ENCODE measurements at places on chromosomes 13 and 19.

- DNase-seq: peak; percentile 37
Observed at GRCh38 chr19:13827656-13828055, 32.4 kb downstream of the ZSWIM4 start.

GRCh38 chr13:93180356-93180969, 46.1 kb upstream of the GPC6 start:
- peak; percentile 28 for DNase-seq

DNA sequence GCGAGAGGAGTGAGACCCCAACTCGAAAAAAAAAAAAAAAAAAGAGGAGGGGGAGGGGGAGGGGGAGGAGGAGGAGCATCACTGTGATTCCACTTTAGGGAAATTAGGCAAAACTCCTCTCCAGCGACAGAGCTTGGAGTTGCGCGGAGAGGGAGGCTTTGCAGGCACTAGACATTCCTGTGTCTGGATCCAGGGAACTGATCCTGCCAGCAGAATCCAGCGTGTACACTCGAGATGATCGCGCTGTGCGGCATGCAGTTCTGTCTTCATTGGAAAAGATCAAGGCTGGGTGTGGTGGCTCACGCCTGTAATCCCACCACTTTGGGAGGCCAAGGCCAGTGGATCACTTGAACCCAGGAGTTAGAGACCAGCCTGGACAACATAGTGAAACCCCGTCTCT, 29.6 kb upstream of the KLF2 start:
- peak; percentile 27 for DNase-seq

GRCh38 chr19:12873891-12874745, 7.1 kb downstream of the DNASE2 start:
- no peak for DNase-seq

DNA sequence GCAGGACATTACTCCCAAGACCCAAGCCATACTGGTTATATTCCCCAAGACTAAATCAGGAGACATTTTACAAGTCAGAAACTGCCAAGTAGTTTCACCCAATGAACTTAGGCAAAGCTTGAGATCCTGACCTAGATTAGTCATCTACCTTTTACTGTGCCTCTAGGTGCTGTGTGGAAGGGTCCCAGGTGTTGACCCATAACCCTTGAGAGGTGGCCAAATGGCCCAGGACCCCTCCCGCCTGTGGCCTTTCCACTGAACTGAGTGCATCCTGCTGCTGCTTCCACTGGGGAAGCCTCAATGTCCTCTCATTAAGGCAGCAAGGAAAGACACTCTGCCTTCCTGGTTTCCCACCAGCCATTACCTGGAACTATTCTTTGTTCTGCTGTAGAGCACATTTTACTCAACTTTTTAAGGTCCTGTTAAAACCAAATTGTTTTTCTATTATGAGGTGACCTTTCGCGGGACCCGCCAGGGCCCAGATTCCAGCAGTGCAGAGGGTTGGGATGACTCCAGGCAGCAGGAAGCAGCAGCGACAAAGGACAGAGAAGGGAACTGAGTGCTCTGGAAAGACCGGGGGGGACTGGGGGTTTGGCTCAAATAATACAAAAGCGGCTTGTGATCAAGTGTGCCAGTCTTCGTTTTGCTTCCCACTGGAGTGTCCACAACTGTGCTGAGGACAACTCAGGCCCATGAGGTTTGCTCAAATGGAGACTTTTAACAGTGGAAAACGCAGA, 27.1 kb downstream of the ANKRD10 start:
- no peak for DNase-seq

GRCh38 chr13:111216166-111216960, 101.3 kb downstream of the ARHGEF7 start:
- DNase-seq: peak; percentile 33

DNA sequence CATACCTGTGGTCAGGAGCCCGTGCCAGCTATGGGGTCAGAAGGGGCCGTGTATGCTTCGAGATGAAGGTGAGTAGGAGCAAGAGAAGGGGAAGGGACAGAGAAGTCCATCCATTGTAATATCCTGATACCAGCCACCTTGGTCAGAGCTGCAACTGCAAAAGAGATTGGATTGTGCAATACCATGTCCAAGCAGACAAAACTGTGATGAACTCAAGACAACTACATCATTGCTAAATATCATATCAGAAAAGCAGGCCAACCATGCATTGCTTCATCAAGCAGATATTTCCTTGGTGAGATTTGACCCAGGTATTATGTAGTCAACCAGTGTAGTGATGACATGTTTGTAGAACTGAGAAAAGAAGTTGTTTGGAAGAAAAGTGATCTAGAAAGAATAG, 12.1 kb downstream of the HNRNPUL1 start:
- peak; percentile 20 for DNase-seq

DNA sequence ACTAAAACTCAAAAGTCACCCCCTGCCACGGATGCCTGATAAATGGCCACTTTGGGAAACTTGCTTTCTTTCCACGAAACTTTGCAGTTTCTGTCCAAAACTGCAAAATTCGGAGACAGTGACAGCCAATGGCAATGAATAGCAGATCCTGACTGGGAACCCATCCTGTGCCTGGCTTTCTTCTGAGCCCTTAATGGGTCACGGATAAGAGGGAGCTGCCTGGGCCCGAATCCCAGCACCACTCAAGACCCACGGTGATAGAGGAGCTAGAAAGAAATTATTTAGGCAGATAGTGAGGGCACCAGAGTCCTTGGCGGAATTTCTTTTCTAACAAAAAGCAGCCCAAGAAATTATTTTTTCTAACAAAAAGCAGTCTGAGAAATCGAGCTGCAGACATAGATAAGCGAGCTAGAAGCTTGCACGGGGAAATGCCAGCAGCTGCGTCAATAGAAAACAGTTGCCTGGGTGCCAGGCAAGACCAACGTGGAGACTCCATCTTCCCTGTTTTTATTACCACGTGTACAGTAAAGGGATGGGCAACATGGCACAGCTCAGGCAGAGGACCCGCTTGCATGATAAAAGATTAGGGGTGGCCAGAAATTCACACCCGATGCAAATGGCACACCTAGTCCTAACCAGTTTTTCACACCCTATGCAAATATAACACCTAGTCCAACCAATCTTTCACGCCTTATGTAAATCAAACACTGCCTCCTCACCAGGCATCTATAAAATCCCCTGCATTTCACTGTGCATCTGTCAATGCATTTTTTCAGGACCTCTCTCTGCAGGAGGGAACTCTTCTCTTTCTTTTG, 7.1 kb upstream of the HSH2D start:
- DNase-seq: no peak

DNA sequence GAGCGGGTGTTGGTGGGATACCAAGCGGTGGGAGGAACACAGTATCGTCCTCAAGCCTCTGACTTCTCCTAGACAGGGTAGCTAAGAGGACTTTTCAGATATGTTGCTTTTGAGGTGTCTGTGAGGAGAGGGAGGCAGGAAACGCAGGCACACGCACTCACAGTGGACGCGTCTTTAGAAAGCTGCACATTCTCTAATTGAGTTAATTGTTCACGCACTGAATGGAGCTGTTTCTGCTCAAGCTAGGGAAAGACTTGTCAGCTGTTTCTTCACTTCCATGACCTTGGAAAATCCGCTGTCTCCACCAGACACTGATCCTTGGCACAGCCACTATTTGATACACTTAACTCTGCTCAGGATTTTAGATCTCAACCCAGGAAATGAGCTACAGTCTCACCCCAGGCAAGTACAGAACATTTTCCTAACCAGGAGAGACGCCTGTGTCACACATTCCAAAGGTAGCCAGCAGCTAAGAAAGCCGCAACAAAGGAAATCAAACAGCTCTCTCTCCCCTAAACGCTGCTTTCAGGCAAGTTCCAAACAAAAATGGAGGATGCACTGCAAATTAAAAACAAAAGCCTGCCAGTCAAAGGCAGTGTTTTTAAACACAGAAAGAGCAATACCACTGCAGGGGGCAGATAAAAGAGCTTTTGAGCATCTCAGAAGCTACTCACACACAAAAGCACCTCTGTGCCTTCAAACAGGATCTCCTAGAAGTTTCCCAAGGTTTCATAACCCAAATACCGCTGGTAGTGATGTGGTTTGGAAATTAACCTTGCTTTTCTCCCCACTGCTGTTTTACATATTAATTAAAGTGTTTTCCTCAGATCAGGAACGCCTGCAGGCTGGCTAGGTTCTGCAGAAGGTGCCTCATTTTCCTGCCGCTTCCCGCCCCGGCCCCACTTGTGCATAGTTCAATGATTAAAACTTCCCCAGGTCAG, 57.3 kb downstream of the IRS2 start:
- peak; percentile 14 for DNase-seq

DNA sequence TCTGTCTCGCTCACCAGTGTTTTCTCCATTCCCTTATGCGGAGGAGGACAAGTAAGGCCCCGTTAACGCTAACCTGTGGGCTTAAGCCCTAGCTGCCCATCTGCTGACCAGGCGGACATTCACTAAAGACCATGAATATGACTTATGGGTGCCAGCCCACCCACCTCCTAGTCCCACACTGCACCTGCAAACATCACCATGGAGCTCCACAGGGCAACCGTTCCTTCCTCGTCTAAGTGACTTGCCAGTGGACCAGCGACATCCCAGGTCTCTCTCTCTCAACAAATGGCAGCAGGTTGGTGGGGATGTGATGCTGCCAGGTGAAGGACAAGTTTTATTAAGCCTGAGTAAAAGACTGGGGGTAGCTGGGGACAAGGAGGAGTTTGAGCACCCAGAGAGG, 55.2 kb downstream of the CCDC70 start:
- no peak for DNase-seq

GRCh38 chr19:58382997-58383603, 2.3 kb upstream of the ZNF837 start:
- no peak for DNase-seq

DNA sequence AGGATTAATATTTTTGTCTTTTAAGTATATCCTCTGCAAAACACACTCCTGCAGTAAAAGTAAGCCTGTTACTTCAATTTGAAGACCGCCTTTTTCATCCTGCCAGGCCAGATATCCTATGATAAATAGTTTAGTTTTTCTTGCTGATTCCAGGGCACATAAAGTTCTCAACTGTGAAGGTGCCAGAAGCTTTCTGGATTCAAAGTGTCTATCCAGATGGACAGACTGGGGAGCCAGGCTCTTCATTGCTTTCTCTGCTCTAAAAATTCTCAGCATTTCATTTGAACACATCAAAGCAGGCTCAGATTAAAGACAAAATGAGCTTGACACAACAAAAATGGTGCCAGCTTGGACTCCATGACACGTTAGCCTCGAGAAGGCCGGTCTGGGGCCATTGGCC, 53.6 kb upstream of the UBL3 start:
- no peak for DNase-seq

GRCh38 chr13:34308725-34309124, 490.8 kb downstream of the RFC3 start:
- DNase-seq: peak; percentile 38

DNA sequence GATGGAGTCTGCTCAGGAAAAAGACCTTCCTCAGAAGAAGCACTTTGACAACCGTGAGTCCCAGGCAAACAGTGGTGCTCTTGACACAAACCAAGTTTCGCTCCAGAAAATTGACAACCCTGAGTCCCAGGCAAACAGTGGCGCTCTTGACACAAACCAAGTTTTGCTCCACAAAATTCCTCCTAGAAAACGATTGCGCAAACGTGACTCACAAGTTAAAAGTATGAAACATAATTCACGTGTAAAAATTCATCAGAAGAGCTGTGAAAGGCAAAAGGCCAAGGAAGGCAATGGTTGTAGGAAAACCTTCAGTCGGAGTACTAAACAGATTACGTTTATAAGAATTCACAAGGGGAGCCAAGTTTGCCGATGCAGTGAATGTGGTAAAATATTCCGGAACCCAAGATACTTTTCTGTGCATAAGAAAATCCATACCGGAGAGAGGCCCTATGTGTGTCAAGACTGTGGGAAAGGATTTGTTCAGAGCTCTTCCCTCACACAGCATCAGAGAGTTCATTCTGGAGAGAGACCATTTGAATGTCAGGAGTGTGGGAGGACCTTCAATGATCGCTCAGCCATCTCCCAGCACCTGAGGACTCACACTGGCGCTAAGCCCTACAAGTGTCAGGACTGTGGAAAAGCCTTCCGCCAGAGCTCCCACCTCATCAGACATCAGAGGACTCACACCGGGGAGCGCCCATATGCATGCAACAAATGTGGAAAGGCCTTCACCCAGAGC, 16.2 kb upstream of the ZNF544 start:
- peak; percentile 10 for DNase-seq

GRCh38 chr13:83829810-83830209, 52.5 kb downstream of the SLITRK1 start:
- no peak for DNase-seq

- DNase-seq: peak; percentile 75
Observed at GRCh38 chr19:3098515-3099346, 4.6 kb downstream of the GNA11 start.

- no peak for DNase-seq
Observed at GRCh38 chr13:101775267-101775666, 322.8 kb downstream of the ITGBL1 start.

DNA sequence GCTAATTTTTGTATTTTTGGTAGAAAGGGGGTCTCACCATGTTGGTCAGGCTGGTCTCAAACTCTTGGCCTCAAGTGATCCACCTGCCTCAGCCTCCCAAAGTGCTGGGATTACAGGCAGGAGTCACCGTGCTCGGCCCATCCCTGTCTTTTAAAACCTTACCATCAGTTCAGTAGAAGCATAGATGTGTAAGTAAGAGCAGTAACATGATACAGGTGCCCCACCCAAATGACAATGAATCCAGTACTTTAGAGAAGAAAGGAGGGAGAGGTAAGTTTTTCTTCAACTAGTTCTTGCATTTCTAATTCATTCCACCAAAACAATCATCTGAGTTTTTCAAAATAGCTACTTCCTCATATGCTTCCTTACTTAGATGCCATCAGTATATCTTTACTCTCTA, 21.9 kb downstream of the SPRY2 start:
- no peak for DNase-seq

GRCh38 chr13:99055735-99056134, 77.9 kb upstream of the DOCK9 start:
- no peak for DNase-seq

- DNase-seq: no peak
Observed at GRCh38 chr19:38093587-38093986, 130.4 kb downstream of the DPF1 start.

- DNase-seq: peak; percentile 70
Observed at GRCh38 chr13:75481176-75482069, 546 bp downstream of the TBC1D4 start.

DNA sequence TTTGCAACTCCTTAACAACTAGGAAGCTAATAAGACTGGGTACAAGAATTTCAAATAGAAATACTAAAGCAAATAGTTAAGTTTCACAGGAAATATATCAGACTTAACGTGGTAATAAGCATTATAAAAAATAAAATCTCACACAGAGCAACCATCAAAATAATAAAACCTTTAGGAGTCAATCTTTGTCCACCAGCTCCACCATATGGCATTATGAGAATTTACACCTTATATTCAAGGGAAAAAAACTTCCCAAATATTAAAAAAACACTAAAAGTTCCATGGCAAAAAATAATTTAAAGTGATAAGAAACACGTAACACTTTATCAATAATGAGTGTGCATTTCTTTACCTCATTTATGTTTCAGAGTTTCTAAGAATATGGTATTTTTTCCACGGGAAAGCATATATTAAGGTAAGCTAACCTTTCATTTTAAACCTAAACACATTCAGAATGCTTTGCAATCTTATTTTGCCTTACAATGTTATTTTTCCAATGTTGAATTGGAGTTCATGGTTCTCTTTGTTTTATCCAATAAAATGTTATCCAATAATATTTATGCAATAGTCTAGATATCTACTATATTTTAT, 423.2 kb upstream of the SGCG start:
- DNase-seq: peak; percentile 41

GRCh38 chr13:66659286-66659685, 570.9 kb downstream of the PCDH9 start:
- no peak for DNase-seq

Data from GM23248 (cell line).